Mesenchymal stem cell (in vitro differentiated cells and primary cell): ENCODE measurements at places on chromosomes 12 and 14.

GRCh38 chr14:105248368-105249181 is at the start of gene BTBD6:
BTBD6 (plus strand) TSS chr14:105248533; CDS start chr14:105248712, 179 bp downstream.
- peak; percentile 86 for DNase-seq

- no peak for DNase-seq
Observed at GRCh38 chr12:122882908-122883558, 12.9 kb downstream of the VPS37B start.

DNA sequence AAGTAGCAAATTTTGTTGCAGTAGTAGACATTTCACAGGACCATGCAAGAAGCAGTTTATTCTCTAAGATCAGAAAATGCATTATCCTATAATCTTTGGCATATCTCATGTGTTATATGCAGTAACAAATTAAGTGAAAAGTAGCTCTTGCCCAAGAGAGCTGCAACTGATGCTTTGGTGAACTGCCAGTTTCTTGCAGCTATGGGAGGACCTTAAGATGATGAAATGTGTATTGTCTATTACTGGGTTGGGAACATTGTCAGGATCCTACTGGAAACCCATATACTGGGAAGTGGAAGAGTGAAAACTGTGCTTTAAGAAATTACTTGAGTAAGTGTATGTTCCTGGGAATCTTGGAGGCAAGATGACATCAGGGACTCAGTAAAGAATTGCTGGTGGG is 238.8 kb downstream of the DACT1 start:
- peak; percentile 36 for DNase-seq

DNA sequence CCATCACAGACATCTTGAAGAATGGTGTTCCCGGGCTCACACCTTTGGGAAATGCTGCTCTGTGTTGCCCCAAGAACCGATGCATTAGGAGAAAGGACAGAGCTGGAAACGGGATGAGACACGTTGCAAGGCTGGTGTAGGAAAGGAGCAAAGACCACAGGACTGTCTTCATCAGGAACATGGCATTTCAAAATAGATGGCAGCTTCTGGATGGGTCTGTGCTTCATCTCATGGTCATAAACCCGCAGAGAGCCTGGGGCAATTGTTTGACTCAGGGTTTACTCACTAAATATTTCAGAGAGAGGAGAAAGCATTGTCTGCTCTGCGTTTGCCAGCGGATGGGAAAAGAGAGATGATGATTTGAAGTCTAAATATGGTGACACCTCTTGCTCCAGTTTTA is 76.3 kb downstream of the CACNA1C start:
- DNase-seq, result peak; percentile 50
